ENCODE measurements at places on chromosomes 12 and 14. TPM values are rescaled to one million over a fixed set of nuclear protein-coding genes. Genes with fewer than 3 reads are reported as not detected.

- no peak for DNase-seq
Measured at GRCh38 chr14:66288511-66288910, 197.7 kb upstream of the CCDC196 start.

Gene INHBC
- polyA plus RNA-seq: 0.12 TPM

- peak; percentile 88 for DNase-seq
Measured at GRCh38 chr12:120713861-120714482, 3.7 kb downstream of the UNC119B start.

- no peak for DNase-seq
Measured at GRCh38 chr14:55701638-55702037, 121.6 kb downstream of the KTN1 start.

DNA sequence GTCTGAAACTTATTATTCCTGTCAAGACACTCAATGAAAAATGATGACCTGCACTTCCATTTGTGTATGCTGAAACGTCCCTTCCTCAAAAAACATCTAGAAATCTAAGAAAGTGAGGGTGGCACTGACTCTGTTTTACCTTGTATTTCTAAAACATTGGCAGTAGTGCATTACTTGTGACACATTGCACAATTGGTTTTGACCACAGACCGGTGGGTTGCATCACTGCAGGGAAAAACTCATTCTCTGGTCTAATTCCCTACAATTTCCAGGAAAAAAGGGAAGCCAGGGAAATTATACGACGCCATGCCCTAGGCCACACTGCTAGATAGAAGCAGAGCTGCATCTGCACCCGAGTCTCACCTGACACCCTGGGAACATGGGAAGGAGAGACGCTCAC is 156.7 kb downstream of the NTF3 start:
- DNase-seq: no peak

DNA sequence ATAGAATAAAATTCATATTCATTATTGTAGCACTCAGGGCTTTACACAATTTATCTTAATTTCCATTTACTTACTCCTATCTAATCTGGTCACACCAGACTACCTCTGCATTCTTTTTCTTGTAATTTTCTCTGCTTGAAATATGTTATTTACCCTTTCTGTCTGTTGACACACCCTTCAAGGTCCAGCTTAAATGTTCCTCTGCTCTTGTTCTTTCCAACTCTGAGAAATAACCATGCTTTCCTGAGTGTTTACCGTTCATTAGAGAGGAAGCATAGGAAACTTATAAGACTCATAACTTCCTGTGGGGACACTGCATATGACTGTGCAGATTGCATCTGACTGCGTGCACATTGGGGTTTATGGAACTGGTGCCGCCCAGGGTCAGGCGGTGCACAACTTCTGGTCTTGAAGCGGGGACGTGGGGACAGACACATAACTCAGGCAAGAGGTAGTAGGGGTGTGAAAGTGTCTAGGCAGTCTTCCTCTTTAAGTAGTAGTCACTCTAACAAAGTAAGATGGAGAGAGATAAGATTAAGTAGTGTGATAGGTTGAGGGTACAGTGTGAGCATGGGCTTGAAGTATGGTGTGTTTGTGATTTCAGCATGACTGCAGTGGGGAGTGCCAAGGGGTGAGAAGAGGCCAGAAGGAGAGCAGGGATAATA is 42.6 kb upstream of the FOXJ2 start:
- DNase-seq: peak; percentile 61
